Right renal pelvis (tissue), 4 donors: ENCODE measurements at places on chromosomes 6 and 20. TPM values are rescaled to one million over a fixed set of nuclear protein-coding genes. Genes with fewer than 3 reads are reported as not detected.

GRCh38 chr6:119449331-119450156 lies 100.0 kb upstream of the MAN1A1 start:
- DNase-seq = no peak

GRCh38 chr6:163151212-163151611 lies 263.3 kb upstream of the QKI start:
- DNase-seq = no peak

The C20orf96 gene
- polyA plus RNA-seq = 35.6 TPM

DNA sequence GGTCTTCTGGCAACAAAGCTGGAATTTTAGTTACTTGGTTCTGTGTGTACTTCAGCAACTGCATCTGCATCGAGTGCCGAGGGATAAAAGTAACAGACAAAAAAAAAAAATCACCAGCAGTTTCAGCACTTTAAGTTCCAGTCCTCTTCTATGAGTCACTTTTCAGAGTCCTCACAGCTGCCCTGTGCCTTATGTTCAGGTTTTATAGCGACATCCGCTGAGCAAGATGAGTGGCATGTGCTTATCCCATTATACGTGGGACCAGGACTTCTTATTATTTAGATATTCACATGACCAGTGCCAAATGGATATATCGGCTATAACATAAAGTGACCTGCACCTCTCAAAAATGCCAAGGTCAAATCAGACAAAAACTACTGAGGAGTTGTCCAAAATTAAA lies 242.9 kb downstream of the FOXA2 start:
- no peak for DNase-seq

- no peak for DNase-seq
These were observed 186.5 kb downstream of the MAFB start for GRCh38 chr20:40502576-40502975.

The KIZ gene
- 30.6 TPM for polyA plus RNA-seq

The EBF4 gene
- polyA plus RNA-seq = 32.1 TPM

The HLA-DRB5 gene
- 9.5 TPM for polyA plus RNA-seq
